RKO (cell line): ENCODE measurements at places on chromosomes 4 and X.

DNA sequence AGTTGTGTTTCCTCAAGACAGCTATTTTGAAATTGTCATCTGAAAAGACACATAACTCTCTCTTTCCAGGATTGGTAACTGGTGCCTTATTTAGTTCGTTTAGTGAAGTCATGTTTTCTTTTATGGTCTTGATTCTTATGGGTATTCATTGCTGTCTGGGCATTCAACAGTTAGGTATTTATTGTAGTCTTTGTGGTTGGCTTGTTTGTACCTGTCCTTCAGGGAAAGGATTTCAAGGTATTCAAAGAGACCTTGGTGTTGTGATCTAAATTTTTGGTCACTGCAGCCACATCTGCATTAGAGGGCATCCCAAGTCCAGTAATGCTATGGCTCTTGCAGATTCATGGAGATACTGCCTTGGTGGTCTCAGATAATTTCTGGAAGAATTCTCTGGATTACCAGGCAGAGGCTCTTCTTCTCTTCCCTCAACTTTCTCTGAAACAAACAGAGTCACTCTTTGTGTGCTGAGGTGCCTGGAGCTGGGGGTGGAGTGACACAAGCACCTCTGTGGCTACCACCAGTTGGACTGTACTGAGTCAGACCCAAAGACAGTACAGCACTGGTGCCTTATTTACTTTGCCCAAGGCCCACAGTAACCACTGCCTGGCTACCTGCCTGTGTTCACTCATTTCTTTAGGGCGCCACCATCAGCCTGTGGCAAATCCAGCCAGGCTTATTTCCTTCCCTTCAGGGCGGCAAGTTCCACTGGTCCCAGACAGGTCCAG is 620.4 kb downstream of the KCNIP4 start:
- no peak for DNase-seq

- no peak for DNase-seq
Observed at GRCh38 chr4:145298885-145299284, 118.5 kb upstream of the OTUD4 start.

- no peak for DNase-seq
Observed at GRCh38 chrX:15441464-15441863, 51.7 kb downstream of the PIR start.

GRCh38 chr4:136369073-136369472 is 1163.2 kb downstream of the PCDH18 start:
- peak; percentile 9 for DNase-seq

DNA sequence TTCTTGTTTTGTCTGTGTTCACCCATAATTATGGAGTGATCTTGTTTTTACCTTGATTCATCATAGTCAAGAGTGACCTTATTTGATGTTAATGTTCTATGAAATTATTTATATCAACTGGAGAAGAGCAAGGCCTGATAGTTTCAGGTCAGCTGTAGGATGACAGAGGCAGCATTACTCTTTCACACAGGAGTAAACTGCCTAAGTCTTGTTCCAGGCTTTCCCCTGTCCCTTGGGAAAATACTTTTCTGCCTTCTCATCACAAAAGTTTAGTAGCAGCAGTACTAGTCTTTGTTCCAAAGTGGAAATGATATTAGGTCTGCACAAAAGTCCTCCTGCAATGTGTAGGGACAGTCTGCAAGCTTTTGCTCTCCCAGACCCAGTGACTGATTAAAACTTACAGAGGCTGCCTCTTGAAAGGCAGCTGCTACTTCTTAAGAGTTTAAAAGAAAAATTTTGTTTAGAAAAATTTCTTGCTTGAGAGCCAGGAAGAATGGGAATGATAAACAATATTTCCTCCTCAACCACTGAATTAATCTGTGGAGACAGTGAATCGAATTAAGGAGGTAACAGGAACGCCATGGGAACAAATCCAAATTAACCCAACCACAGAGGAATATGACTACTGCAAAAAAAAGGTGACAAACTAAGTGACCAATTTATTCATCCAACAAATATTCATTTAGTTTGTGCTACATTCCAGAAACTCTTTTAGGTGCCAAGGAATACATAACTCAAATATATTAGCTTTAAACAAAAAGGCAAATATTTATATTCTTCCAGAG is 991.4 kb upstream of the PABPC4L start:
- DNase-seq, result no peak

GRCh38 chrX:40411340-40412111 is 169.2 kb upstream of the ATP6AP2 start:
- peak; percentile 4 for DNase-seq

DNA sequence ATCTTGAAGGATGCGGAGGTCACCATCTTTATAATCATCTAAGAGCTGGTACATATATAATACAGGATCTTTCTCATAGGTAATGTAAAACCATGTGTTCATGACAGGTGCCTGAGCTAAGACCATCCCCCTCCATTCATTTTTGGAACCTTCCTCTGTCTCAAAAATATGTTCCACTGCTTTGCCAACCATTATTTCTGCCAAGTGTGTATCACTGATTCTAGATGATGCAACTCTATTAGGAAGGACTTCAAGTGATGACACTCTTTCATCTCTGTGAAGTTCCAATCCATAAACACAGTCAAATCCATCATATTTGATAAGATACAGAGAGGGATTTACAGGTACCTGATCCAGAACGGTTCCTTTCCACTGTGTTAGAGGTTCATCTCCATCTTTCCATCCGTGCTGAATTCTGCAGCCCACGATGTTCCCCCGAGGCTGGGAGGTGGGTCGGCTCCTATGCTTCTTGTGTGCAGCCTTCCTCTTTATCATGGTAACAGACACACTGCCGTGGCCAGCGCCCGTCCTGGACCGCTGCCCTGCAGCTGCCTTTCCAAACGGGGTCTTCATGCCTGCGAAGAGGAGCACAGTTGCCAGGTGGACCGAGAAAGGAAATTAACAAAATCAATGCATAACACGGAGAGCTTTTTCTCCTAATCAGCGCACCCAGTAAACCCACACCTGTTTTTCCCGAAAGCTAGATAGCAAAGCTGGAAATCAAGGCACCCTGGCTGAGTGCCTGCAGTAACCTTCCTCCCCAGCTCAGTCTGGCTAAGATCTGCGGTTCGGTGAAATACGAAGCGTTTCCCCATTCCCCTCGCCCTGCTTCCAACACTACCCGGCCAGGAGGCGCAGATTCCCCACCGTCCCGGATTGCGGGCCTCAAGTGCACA is 718 bp downstream of the SPIN3 start:
- no peak for DNase-seq

DNA sequence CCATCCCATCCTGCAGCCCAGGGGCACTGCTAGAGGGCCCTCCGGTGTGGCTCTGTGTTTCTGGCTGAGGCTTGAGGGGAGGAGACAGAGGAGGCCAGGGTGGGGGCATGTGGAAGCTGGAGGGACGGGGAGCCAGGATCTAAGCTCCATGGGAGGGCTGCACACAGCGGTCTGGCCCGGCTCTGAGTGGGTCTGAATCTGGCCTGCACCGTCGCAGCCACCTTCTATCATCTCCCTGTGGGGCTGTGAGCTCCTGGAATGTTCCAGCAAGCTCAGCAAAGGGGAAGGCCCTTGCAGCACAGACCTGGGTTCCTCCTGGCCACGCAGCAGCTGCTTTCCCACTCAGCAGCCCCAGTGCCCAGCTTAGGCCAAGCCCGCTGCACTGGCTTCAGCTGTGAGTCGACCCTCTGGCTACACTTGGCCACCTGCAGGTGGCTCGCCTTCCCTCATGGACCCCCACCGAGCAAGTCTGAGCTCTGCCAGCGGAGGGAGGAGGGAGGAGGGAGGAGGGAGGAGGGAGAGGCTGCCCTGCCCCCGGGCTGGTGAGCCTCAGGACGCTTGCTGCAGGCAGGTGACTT is 5.3 kb downstream of the NKX1-1 start:
- no peak for DNase-seq

DNA sequence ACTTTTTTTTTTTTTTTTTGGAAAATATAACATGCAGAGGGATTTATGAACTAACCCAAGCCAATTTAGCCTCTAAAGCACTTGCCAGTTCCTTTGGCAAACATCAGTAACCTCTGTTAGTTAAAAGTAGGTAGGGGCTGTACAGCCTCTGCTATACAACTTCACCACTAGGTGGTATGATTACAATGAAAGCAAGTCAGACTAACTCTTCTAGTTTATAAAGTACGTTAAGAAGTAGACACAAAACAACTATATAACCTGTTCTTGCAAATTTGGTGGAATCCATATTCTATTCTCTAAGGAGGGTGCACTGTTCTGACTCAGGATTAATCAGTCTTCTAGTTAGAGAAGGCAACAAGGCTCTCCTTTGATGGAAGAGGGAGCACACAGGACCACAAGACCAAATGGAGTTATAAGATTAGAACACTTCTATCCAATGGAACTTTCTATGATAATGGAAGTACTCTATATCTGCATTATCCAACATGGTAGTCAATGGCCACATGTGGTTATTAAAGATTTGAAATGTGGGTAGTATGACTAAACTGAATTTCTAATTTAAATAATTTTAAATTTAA is 12.8 kb downstream of the AIMP1 start:
- DNase-seq, result peak; percentile 66

GRCh38 chr4:70844180-70844579 is 4.5 kb upstream of the GRSF1 start:
- DNase-seq, result no peak

DNA sequence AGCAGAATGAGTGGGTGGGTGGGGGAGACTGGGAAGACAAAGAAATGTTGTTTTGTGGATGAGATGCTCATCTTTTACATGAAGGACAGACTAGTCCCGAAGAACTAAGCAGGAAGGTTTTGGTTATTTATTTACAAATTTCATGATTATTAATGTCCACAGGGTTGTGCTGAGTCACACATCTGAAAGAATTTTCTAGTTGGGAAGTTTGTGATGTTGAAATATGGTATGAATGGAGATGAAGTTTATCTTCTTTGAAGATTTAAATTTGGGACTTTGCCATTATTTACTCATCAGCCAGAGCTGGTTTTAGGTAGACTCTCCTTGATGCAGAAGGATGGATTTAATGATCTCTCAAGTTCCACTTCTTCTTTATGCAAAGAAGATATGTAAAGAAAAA is 75.5 kb downstream of the MOSPD2 start:
- DNase-seq, result no peak

DNA sequence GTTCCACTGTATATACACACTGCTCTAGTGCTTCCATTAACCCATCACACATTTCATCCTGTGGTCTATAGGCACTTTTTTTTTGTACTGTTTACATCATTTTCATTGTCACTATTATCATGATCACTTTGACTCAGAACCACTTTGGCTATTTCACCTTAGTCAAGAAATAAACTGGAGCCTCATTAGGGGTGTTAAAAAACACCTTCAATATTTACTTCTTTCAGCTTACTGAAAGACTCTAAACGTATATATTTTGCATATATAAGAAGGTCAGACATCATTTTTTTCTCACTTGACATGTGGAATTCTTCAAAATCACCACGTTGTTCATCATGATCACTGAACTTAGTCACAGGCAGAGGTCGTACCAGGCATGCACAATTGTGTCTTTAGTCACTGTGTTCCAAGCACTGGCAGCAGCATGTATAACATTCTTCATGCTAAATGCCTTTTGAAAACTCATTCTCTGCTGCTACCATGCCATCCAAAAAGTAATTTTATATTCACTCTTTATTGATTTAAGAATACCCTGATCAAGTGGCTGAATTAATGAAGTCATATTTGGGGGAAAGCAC is 229.2 kb upstream of the ARSJ start:
- peak; percentile 15 for DNase-seq

DNA sequence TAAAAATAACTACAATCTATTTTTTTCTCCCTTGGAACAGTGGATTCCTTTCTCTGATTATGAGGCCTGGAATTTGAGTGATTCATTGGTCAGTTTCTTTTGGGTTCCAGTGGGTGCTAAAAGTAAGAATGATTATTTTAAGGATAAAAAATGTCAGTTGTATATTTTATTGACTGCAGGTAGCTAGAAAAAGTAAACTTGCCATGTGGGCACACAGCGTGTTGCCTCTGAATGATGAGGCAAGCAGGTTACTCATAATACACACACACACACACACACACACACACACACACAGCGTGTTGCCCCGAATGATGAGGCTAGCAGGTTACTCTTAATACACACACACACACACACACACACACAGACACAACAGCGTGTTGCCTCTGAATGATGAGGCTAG is 13.8 kb downstream of the GALNT7 start:
- DNase-seq, result peak; percentile 58

GRCh38 chr4:39525822-39526690 is 1.2 kb downstream of the UGDH start:
- DNase-seq, result no peak

GRCh38 chr4:144556636-144557035 is 89.3 kb upstream of the HHIP start:
- no peak for DNase-seq

- DNase-seq, result no peak
Observed at GRCh38 chr4:2182994-2183393, 58.9 kb downstream of the HAUS3 start.

DNA sequence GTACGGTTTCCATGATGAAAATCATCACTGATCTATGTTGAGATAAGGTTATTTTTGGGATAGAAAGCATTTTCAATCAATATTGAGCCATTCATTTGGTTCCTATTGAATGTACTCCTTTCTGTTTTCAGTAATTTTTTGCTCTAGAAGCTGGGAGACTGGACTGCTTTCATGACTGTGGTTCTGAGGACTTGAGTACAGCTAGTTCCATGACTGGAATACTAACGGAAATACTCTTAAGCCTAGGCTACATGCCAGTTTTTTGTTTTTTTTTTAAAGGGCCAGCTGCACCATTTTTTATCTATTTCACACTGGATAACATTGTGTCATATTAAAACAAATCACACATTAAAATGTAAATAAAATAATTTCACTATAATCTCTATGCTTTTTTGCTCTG is 16.7 kb downstream of the PRR32 start:
- no peak for DNase-seq

DNA sequence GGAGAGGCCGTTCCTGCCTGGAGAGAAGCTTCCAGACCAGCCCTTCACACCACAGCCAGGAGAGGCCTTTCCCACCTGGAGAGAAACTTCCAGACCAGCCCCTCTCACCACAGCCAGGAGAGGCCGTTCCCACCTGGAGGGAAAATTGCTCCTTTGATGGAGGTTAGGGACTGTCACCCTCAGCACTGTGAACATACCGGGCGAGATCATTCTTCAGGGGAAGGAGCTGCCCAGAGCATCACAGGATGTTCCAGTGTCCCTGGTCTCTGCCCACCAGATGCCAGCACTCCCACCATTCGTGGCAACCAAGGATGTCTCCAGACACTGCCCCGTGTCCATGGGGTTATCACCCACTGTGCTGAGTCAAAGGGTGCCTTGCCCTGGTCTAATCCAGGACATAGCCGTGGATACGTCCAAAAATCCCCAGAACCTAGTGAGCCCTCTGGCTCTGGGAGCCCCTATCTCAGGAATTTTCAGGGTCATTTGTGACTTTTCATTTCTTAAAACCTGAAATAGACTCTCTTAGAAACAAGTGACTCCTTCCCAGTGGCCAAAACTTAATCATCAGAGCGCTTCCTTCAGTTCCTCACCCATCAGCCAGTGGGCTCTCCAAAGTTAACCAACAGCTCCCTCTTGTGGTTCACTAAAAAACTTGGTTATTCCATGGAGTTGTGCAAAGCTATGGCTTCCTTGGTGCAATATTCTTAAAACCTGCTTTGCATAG is 80.2 kb downstream of the CRMP1 start:
- peak; percentile 87 for DNase-seq

GRCh38 chrX:153692611-153693156 is 5.0 kb downstream of the SLC6A8 start:
- DNase-seq, result no peak
